ENCODE measurements at places on chromosomes 1 and 21. TPM values are rescaled to one million over a fixed set of nuclear protein-coding genes. Genes with fewer than 3 reads are reported as not detected.

The GJA5 gene
- 21.5 TPM for total RNA-seq

The TEDDM1 gene
- total RNA-seq: not detected

The DDX20 gene
- total RNA-seq: 12.9 TPM

- DNase-seq: no peak
Observed at GRCh38 chr1:24427545-24427862, 11.9 kb downstream of the NIPAL3 start.

DNA sequence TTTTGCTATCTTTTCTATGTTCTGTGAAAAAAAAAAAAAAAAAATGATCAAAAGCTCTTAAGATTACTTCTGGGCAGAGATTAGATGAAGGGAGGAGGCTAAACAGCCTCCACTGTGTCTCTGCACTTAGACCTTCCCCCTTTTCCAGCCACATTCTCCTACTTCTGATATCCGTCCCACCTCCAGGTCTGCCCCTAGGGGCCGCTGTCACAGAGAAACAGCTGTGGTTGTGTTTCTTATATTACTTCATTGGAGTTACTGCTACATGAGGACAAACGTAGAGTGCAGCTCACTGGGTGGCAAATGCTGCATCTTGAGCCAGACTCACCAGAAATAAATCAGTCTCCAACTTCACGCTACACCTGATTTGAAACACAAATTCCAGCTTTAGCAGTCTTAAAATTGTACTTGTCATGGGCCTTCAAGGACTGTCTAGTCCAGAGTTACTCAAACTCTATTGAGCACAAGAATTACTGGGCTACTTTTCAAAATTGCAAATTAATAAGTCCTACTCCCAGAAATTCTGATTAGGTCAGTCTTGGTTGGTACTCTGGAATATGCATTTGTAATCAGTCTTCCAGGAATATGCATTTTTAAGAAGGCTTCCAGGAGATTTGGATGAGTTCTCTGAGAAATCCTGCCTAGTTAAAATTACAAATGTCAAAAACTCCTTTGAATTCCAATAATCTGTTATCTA is 125.2 kb upstream of the PTBP2 start:
- peak; percentile 2 for DNase-seq

GRCh38 chr1:229388897-229389580 is 44.9 kb downstream of the ACTA1 start:
- peak; percentile 54 for DNase-seq

DNA sequence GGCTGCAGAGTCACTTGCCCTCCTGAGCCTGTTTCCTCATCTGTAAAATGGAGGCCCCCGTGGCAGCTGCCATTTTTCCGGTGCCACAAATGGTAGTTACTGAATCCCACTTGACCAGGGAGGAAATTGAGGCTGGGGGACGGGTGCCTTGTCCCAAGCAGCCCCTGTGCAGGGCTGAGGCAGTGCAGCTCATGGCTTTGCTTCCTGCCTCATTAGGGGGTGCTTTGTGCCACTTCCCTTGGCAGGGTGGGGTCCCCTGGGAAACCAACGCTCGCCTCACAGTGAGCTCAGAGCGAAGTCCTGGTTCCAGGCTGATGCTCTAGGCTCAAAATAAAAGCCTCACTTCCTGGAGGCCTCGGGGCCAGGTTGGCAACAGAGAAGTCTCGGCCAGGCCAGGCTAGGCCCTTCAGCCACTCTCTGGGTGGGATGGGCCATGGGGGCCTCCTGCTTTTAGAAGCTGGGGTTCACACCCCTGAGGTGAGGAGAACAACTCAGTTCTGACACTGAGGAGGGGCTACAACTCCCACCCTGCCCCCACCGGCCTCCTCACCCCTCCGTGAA is 6.8 kb downstream of the LAPTM5 start:
- no peak for DNase-seq

DNA sequence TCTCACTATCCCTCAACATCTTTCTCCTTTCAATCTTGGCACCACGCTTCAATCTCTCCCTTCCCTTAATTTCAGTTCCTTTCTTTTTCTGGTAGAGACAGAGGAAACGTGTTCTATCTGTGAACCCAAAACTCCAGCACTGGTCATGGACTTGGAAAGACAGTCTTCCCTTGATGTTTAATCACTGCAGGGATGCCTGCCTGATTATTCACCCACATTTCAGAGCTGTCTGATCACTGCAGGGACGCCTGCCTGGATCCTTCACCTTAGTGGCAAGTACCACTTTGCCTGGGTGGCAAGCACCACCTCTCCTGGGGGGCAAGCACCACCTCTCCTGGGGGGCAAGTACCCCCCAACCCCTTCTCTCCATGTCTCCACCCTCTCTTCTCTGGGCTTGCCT is 27.8 kb downstream of the SELL start:
- DNase-seq: no peak

GRCh38 chr1:96538883-96539282 is 182.7 kb upstream of the PTBP2 start:
- DNase-seq: peak; percentile 71

GRCh38 chr21:36966821-36967768 is 626 bp upstream of the HLCS start:
- DNase-seq: no peak

- no peak for DNase-seq
Observed at GRCh38 chr1:16231331-16232315, 5.4 kb downstream of the CPLANE2 start.

- DNase-seq: no peak
Observed at GRCh38 chr1:87305151-87305550, 23.5 kb upstream of the LMO4 start.

DNA sequence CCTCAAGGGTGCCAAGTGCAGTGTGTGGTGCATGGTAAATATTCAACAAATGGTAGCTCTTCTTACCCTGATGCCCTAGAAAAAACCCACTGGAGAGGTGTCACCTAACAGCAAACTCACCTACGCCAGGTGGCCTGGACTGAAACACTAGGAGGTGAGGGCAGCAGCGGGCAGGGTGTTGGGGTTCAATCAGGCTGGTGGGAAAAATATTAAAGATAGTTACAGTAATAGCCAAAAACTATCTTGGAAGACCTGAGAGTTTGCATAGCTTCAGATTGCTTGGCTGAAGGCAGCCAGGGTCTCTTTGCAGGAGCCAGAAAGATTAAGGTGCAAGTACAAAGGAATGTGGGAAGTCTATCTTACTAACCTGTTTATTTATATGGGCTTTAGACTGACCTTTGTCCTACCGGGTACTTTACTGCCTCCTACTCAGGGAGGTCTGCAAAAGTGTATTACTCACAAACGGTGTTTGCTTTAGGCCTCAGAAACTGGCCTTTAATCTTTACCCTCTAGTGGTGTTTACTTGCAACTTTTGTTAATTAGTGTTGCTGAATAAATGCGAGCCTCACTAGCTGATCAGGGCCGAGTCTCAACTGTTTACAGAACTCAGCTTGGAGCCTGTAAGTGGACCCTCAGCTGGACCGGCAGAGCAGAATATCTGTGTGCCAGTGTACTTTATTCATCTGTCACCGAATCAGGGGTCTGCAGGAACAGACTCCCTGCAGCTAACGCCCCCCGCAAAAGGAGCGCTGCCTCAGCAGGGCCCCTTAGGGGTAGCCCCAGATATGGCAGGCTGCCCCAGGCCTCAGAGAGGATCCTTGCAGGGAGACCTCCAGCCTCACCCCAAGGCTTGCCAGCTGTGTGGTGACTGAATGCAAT is 63.9 kb downstream of the SYF2 start:
- no peak for DNase-seq

GRCh38 chr1:226863446-226863845 is 7.0 kb upstream of the PSEN2 start:
- peak; percentile 57 for DNase-seq

- no peak for DNase-seq
Observed at GRCh38 chr21:45156459-45156858, 82.1 kb downstream of the ADARB1 start.

DNA sequence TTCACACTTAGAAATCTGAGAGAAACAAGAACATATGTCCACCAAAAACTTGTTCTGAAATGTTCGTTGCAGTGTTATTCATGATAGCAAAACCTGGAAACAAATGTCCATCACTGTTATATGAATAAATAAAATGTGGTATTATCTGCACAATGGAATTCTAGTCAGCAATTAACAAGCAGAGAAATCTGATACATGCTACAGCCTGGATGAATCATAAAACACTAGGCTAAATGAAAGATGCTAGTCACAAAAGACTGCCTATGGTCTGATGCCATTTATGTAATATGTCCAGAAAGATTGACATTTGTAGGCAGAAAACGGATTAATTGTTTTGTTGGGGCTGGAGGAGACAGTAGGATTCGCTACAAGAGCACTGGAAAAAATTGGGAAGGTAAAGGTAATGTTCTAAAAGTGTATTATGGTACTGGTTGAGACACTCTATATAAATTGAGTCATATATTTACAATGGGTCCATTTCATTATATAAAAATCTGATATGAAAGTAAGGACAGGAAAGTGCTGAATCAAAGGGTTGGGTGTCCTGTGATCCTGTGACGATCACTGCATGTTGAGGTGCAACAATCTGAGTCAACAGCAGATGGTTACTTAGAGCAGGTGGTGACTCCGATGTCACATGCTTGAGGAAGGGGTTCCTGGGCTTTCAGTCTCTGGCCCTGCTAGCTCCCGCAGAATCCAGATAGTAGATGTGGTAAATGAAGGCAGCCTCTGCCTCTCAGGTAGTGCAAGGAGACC is 102.1 kb upstream of the NBPF4 start:
- no peak for DNase-seq

DNA sequence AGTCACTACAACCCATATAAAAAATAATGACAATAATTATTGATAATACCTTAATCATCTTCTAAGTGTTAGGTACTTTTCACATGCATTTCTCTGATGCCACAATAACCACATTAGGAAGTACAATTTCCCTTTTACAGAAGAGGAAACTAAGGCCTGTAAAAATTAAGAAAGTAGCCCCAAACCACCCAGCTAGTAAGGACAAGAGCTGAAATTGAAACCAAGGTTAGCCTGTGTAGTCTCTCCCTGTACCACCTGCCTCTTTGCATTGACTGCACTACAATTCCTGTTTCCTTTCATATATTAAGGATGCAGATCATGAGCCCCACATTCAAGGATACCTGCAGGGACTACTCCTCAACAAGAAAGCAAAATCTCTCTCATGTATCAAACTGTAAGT is 288.8 kb downstream of the GPATCH2 start:
- no peak for DNase-seq
